ENCODE measurements at places on chromosomes 1 and 21. TPM values are rescaled to one million over a fixed set of nuclear protein-coding genes. Genes with fewer than 3 reads are reported as not detected.

The RAB42 gene
- 13.6 TPM for total RNA-seq

The CRP gene
- total RNA-seq = not detected

The TNFRSF9 gene
- total RNA-seq = not detected

The SERBP1 gene
- 536 TPM for total RNA-seq

DNA sequence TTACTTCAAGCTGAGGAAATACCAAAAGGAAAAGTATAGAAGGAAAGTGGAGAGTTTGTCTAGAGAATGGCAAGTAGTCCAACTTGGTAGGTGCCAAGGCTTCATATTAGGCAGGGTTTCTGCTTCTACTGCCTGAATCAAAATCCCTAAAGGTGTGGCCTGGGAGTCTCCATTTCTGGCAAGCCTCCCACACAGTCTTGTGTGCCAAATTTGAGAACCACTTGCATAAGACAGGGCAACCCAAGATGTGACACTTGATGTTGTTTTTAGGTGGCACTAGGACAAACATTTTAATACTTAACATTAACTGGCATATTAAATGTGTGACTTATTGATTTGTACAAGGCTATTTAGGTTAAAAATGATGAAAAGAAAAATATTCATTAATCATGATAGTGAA is 60.1 kb downstream of the ATG4C start:
- no peak for DNase-seq
- H3K4me3 ChIP-seq = no peak overlapping the region
- no peaks in the 10 kb centered on the region for H3K36me3 ChIP-seq

DNA sequence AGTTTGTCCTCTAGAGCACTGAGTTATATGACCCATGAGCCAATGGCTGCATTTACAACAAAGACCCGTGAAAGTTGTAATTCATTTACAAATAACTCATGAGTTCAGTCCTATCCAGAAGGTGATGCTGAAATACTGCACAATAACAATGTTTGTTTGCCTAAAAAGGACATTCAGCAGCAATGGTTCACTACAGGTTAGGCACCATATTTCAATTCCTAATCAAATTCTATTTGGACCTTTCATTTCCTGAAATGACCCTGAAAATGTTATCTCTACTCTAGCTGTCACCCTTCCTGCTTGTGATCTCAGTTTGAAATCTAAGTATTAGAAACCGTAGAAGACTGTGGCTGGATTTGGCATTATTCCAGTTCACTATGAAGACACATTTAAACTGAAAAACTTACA is 191.2 kb upstream of the SAMSN1 start:
- H3K27ac ChIP-seq = no peak overlapping the region
- no peaks in the 10 kb centered on the region for H3K4me1 ChIP-seq
- DNase-seq = no peak
- no peaks in the 10 kb centered on the region for H3K36me3 ChIP-seq
- no peak overlapping the region for H3K4me3 ChIP-seq

DNA sequence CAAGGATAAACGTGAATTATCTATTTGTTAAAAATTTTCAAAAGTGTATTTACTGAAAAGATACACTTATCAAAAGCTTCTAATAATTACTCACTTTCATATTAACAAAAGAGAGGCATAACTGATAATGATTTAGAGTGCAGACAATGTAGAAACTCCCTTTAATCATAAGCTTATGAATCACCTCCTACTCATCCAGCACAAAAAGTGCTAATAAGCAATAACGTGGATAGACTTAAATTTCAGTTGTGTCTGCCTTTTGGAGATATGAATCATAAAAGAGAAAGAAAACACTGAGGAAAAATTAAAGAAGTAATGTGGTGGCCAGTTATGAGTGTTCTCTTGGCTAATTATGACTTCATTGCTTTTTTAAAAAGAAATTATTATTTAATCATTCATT is 827.6 kb upstream of the B3GALT2 start:
- no peak overlapping the region for H3K27ac ChIP-seq
- no peak for DNase-seq
- no peak overlapping the region for H3K4me3 ChIP-seq
- H3K4me1 ChIP-seq = no peaks in the 10 kb centered on the region
- no peaks in the 10 kb centered on the region for H3K27me3 ChIP-seq

DNA sequence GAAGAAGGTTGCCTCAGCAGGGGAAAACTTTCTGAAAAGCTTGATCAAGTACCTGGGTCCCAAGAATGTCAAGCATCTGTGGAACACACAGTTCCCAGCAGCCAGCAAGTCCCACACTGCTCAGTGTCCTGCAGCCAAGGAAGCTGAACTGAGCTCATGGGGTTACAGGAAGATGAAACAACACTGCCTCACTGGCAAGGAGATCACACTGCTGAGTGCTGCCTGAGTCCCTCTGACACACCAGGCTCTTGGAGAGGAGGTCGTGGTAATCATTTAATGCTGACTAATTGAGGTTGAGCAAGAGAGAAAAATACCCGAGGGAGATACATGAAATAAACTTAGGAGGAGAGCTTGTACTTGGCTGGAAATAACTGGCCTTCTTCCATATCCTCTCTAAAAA is 75.2 kb downstream of the MPZL1 start:
- H3K27ac ChIP-seq = 0 out of 2 replicates have a peak overlapping the region, but pooled peaks have one; percentile 27
- H3K4me3 ChIP-seq = no peak overlapping the region
- no peak for DNase-seq
- H3K36me3 ChIP-seq = no peaks in the 10 kb centered on the region
- H3K4me1 ChIP-seq = peaks cover 3% of the 10 kb centered on the region
- no peaks in the 10 kb centered on the region for H3K27me3 ChIP-seq

DNA sequence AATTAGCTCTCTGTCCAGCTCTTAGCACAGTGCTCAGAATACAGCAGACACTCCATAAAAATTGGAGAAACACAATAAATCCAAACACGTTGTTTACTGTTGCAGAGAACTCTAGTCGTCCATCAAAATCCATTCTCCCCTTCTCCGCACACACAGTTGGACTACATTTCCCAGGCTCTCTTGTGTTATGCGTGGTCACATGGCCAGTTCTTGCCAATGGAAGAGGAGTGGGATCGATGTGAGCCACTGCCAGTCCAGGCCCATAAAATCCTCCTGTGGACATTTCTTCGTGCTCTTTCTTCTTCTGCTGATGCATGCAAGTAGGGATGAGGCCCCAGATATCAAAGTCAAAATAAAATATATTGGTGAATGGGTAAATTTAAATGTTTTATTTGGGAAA is 114.3 kb upstream of the FMN2 start:
- no peaks in the 10 kb centered on the region for H3K27me3 ChIP-seq
- no peak for DNase-seq
- H3K36me3 ChIP-seq = no peaks in the 10 kb centered on the region
- no peak overlapping the region for H3K4me3 ChIP-seq

DNA sequence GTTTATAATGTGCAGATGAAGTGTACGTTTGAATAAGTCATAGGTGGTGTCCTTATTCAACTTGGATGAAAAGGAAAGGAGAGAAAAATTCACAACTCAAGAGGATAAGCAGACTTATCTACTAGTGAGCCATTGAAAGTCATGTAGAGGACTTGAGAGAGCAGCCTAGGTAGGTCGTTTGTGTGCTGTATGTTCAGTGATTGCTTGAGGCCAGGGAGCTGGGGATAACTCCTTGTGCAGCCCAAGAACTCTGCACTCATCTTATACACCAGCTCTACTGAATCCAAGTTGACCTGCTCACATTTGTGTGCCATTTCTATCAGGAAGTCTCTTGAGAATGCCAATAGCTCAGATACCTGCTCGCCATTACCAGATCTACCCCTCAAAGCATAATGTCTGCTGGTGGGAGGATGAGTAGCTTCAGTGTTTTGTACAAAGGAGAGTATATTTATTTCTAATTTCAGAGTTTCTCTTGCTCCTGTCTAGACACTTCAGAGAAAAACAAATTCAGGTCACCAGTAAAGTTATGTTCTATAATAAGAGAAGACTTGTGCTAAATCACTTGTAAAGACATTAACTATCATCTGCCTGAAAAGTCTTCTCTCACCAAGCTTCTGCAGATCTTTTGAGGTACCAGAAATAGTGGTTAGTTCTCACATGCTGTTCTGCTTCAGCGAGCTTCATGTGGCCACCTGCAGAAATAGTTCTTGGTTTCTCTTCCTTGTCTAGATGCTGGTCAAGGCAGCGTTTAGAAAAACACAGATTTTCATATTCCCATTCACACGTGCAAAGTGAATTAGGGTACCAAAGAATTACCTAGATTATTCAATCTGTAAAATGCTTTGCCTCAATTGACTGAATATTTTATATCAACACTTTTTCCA is 10.8 kb downstream of the S1PR1 start:
- H3K27ac ChIP-seq = no peak overlapping the region
- H3K27me3 ChIP-seq = no peaks in the 10 kb centered on the region
- no peaks in the 10 kb centered on the region for H3K4me1 ChIP-seq

- H3K4me3 ChIP-seq = no peak overlapping the region
- H3K4me1 ChIP-seq = no peaks in the 10 kb centered on the region
- no peaks in the 10 kb centered on the region for H3K27me3 ChIP-seq
- H3K27ac ChIP-seq = no peak overlapping the region
- peaks cover 15% of the 10 kb centered on the region for H3K36me3 ChIP-seq
- no peak for DNase-seq
Measured at GRCh38 chr1:81974883-81975555, 174.3 kb downstream of the ADGRL2 start.

- no peak overlapping the region for H3K27ac ChIP-seq
- no peaks in the 10 kb centered on the region for H3K4me1 ChIP-seq
- no peak for DNase-seq
- H3K36me3 ChIP-seq = no peaks in the 10 kb centered on the region
- no peaks in the 10 kb centered on the region for H3K27me3 ChIP-seq
Measured at GRCh38 chr1:246318036-246318359, 189.1 kb downstream of the SMYD3 start.
